ENCODE measurements at places on chromosomes 12 and 14.
A peak's percentile ranks its signal among the peaks of the same experiment; 100 is the strongest.

GRCh38 chr12:4270016-4270830 is 3.3 kb upstream of the CCND2 start:
- DNase-seq, result peak; percentile 60

DNA sequence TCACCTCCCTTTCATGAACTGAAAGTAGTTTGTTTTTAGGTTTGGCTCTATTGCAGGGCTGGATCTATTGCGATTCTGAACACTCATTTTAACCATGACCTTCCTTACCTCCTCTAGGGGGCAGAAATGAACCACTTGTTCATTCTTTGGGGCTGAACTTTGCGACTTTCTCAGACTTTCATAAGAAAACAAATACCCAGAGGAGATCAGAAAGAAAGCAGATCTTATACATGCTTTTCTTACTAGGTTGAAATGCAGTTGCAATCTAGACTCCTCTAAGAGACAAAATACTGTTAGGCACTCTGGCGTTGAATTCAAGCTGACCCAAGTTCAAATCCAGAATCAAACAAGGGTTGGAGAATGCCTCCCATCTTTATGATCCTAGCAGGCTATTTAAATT is 32.6 kb upstream of the PLEKHG3 start:
- no peak for DNase-seq

- no peak for DNase-seq
These were observed 544.0 kb downstream of the CCER1 start for GRCh38 chr12:90410962-90411361.

DNA sequence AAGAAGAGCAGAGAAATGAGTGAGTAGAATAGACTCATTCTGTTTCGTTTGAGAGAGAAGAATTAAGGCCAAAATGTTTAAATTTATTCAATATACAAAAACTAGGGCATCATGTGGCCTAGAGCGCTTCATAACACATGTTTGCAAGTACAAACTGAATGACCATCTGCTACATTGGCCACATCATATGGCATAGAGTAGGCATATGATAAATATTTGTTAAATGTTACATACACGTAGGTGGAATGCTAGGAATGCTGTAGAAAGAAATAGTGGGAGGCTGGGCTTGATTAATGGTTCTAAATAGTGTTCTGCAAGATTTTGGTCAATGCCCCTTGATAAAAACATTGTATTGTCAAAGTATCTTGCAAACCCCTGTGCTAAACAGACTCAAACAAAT is 10.8 kb downstream of the MGP start:
- DNase-seq, result no peak

GRCh38 chr12:115253049-115253448 is 569.1 kb upstream of the TBX3 start:
- no peak for DNase-seq

GRCh38 chr12:34291426-34291901 is 269.2 kb downstream of the ALG10 start:
- DNase-seq, result no peak

GRCh38 chr12:131942671-131943070 is 7.1 kb upstream of the EP400 start:
- DNase-seq, result no peak

GRCh38 chr12:13725049-13725448 is 256.4 kb downstream of the GRIN2B start:
- no peak for DNase-seq

GRCh38 chr12:117387832-117388231 is 26.4 kb upstream of the NOS1 start:
- DNase-seq, result no peak

DNA sequence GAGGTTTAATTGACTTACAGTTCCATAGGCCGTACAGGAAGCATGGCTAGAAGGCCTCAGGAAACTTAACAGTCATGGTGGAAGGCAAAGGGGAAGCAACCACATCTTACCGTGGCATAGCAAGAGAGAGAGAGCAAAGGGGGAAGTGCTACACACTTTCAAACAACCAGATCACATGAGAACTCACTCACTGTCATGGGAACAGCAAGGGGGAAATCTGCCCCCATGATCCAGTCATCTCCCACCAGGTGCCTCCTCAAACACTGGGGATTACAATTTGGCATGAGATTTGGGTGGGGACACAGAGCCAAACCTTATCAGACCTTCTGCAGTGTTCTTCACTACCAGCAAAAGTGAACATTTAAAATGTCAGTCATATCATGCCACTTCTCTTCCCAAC is 58.9 kb downstream of the USP15 start:
- no peak for DNase-seq

DNA sequence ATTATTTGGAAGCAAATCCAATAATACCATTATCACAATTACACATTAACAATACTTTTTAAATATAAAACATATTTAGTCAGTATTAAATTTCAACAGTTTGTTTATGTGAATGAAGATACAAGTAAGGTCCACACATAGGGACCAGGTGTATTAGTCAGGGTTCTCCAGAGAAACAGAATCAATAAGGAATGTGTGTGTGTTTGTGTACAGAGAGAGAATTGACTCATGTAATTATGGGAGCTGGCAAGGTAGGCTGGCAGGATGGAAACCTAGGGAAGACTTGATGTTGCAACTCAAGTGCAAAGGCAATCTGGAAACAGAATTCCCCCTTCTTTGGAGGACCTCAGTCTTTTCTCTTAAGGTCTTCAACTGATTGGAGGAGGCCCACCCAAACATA is 123.2 kb upstream of the OTX2 start:
- DNase-seq, result no peak

DNA sequence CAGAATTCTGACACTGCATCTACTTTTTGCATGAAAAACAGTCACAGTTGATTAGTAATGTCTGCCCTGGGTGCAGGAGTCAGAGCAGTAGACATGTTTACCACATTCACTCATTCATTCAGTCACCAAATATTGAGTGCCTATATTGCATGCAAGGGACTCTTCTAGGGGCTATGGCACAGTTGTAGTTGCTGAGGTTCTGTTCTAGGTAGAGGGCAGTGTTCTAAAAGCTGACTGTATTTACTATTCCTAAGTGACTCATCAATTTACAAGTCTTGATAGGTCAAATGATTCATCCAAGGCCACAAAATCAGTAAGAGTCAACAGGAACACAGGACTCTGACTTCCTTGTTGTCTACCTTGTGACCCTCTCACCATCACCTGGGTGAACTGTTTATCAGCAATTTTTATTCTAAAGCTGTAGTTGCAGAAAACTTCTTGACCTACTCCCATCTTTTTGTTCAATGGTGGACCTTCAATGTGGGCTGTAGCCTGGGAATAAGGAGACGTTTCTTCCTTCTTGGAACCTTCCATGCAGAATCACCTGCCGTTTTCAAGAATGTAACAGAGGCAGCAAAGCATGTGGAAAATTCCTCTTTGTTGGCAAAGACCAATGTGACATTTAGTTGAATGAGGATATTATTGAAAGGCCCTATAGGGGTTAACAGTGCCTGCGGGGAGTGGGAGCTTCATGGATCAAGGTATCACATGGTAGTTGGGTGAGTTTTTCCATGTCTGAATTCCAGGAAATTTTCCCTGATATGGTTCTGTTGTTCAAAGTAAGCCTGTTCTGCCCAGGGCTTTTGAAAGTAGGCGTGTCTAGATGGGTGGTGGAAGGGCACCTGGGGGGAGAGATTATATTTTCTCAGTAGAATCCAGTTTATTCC is 223.2 kb downstream of the KTN1 start:
- DNase-seq, result no peak

GRCh38 chr12:52792185-52793029 is 3.5 kb downstream of the KRT3 start:
- DNase-seq, result no peak

GRCh38 chr12:106358396-106359241 is 1.1 kb downstream of the POLR3B start:
- no peak for DNase-seq

DNA sequence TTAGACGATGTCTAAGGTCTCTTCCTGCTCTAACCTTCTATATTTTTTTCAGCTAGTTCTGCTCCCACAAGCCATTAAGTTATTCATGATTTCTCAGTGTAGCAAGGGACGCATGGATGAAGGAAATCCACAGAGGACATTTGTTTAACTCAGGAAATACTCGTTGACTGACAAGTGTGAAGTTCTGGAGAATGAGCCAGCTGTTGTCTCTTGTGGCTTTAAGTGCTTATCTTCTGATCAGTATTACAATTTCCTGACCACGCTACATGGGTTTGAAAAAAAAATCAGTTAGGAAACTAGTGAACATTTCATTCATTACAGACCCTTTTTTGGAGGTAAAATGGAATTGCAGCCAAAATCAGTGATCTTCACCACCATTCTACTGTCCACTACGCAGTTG is 53.1 kb downstream of the GUCY2C start:
- no peak for DNase-seq

DNA sequence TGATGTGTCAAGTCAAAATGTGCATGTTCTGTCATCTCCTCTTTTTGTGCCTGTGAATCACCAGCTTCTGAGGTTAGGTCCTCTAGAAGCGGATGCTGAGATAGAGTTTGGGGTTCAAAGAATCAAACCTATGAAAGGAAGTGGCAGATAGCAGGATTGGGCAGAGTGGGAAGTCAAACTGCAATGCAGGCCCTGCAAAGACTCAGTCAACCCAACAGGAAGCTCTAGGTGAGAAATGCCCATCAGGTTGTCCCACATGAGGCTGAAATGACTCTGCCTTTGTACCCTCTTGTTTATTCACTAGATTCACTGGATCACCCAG is 4.5 kb upstream of the MIA2 start:
- DNase-seq, result peak; percentile 20

- no peak for DNase-seq
These were observed 57.9 kb downstream of the TTC9 start for GRCh38 chr14:70699646-70700045.

GRCh38 chr12:95446506-95446900 is 27.4 kb upstream of the METAP2 start:
- no peak for DNase-seq

DNA sequence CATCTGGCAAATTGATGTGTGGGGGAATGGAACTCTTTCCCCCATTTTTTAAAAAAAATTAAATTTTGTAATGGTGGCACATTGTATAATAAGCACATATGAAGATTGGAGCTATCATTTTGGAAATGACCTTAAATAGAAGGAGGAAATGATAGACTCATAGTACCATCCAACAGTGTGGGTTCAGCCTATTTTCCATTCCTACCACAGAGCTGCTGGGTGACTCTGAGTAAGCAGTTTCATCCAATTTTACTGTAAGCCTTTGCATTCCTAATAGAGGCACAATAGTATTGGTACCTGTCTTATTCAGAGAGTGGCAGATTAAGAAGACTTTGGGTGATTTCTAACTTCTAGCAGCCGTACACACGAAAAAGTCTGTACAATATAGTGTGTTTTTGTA is 304.5 kb downstream of the RAD51B start:
- DNase-seq, result no peak

- no peak for DNase-seq
These were observed 23.2 kb upstream of the SERPINA1 start for GRCh38 chr14:94411638-94412037.

DNA sequence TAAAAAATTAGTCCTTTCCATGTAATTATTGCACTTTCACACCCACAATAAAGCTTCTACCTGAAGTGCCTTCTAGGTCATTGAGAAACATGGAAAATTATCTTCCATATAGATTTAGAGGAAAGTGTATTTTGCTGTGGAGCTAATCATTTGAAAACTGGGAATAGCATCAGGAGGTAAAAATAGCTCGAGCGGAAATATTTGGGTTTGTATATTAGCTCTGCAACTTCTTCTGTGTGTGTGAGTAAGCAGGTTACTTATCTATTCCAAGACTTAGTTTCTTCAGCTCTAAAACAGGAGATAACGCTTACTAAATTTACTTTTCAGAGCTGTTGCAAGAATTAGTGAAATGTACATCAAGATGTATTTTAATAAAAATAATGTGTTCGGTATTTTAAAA is 95.0 kb upstream of the MON2 start:
- DNase-seq, result no peak

- no peak for DNase-seq
These were observed 37.2 kb upstream of the MYF6 start for GRCh38 chr12:80670214-80670613.

DNA sequence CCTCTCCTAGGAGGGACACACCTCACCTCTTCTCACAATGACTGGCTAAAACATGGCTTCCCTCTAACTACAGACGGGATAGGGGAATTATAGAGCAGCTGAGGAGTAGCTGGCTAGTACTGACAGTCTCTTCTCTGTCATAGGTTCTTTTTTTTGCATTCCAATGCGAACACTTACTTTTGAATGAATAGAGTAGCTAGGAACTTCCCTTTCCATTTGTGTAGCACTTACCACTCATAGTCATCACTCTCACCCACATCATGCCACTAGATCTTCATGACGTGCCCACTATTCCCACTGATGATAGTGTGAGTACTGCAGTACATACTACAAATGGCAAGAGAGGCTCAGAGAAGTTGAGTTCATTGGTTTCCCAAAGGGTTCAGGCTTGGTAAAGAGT is 143.9 kb upstream of the HIF1A start:
- DNase-seq, result no peak

DNA sequence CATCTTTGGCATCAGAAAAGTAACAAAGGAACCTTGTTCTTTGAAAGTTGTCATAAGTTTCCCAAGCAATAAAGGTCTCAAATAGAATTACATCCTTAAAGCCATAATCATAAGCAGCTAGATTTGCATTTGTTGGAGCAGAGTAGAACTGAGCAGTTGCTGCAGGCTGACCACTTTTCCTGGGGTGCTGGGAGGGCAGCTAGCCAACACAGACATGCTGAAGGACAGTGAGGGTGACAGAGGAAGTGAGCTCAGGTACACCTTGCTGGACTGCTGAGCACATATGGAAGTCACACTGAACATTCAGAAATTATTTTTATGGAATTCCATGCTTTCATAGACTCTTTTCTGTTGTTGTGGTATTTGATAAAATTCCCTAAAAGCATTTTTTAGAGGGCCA is 66.2 kb downstream of the MARK3 start:
- no peak for DNase-seq

- DNase-seq, result no peak
These were observed 822 bp upstream of the POU6F1 start for GRCh38 chr12:51218607-51219161.

- no peak for DNase-seq
These were observed 451.9 kb upstream of the NOVA1 start for GRCh38 chr14:27049701-27050100.

- DNase-seq, result no peak
These were observed 2.0 kb upstream of the PRB2 start for GRCh38 chr12:11397366-11397765.

GRCh38 chr14:35355981-35356841 is 48.3 kb downstream of the NFKBIA start:
- DNase-seq, result no peak

GRCh38 chr12:20053782-20054181 is 314.6 kb upstream of the PDE3A start:
- no peak for DNase-seq

GRCh38 chr14:31968956-31969698 is 108.0 kb upstream of the ARHGAP5 start:
- no peak for DNase-seq

- DNase-seq, result no peak
These were observed 7.4 kb downstream of the PAPLN start for GRCh38 chr14:73244541-73245290.

DNA sequence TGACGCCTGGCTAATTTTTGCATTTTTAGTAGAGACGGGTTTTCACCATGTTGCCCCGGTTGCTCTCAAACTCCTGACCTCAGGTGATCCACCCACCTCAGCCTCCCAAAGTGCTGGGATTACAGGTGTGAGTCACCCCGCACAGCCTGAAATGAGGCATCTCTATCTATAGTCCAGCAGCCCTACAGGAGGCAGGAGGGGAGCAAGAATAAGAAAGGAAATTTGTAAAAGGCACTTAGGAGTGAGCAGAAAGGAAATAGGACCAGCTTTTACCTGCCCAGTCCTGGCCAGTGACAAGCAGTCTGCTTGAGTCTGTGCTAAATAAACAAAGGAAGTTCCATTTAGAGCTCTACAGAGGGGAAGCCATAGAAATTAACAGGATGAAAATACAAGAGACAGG is 15.0 kb upstream of the PSMA6 start:
- no peak for DNase-seq

Measured in stimulated activated CD4-positive, alpha-beta T cell treated with anti-CD3 and anti-CD28 coated beads, Interleukin-12 subunit alpha, Interleukin-12 subunit beta, amount 100 ng/mL, for 4 hours (primary cell).